ENCODE measurements at places on chromosomes 4 and X. TPM values are rescaled to one million over a fixed set of nuclear protein-coding genes. Genes with fewer than 3 reads are reported as not detected.

GRCh38 chr4:140611854-140612253, 43.1 kb upstream of the UCP1 start:
- no peak for DNase-seq

The BEND2 gene
- total RNA-seq, result not detected

DNA sequence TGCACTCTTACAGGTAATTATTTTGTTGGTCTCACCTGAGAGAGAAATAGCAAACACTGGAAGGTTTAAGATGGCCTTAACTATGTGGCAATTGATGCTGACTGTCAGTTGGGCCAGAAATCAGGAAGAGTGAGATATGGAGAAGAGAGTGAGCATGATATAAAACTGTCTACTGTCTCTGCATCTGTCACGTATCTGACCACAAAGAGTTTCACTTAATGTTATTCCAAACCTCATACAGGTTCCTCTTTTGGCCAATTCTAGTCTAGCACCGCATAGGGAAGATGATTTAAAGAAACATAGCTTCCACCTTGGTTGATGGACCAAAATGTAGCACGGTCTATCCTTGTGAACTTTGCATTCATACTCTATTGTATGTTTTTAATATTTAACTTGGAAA, 381.0 kb upstream of the BOD1L1 start:
- no peak for DNase-seq

The CYSLTR1 gene
- total RNA-seq, result 0.76 TPM

The ANOS1 gene
- 11.3 TPM for total RNA-seq

The SMIM10L2A gene
- total RNA-seq, result 28.7 TPM

The TBX22 gene
- not detected for total RNA-seq

DNA sequence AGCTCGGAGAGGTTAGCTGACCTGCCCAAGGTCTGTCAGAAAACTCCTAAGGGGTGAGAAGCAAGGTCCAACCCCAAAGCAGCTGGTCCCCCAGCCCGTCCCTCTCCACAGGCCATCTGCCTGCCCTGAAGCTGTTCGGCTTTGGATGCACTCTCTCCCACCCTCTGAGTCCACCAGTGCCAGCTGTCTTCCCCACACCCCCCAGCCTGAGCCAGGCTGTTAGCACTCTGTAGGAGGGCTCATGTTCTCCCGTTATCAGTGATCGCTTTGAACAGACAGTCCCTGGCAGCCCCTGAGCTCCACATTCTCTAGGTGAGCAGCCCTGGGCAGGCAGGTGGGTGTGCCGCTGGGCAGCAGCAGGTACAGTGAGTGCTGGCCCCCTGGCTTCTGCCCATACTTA, 16.0 kb downstream of the ZNF185 start:
- peak; percentile 33 for DNase-seq

- DNase-seq, result no peak
Measured at GRCh38 chr4:131499141-131499873, 1649.8 kb upstream of the PCDH10 start.

- DNase-seq, result no peak
Measured at GRCh38 chrX:132631579-132632232, 142.9 kb upstream of the MBNL3 start.

- no peak for DNase-seq
Measured at GRCh38 chr4:186936496-186937375, 213.1 kb upstream of the FAT1 start.

The CXCL3 gene
- total RNA-seq, result not detected

The ADAMTS3 gene
- 3.6 TPM for total RNA-seq

DNA sequence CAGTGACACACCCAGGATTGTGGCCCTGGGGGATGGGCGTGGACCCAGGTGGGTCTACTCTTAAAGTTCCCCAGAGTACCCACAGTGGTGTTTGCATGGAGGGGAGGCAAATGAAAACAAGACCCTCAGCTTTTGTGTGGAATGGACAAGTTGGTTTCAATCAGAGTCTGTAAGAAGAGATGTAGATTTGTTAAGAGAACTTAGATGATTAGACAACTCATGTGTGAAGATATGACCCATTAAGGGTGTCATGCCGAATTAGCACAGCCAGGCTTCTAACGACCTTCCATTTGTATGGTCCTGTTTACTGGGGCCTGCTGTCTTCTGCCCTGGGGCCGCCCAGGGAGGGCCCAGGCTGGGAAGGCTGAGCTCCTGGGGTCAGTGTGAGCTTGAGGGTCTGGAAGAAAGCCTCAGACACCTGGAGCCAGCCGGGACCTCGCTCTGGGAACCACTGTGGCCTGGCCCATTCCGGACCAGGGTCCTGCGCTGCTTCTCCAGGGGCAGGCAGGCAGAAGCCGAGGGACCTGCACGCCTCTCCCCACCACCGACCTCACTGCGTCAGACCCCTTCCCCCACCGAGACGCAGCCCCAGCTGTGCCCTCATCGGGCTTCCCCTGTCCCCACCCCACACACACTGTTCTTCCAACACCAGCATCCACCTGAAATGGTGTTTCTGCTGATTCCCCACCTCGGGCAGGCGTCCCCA, 20.4 kb downstream of the UVSSA start:
- DNase-seq, result no peak

The PHOX2B gene
- not detected for total RNA-seq

DNA sequence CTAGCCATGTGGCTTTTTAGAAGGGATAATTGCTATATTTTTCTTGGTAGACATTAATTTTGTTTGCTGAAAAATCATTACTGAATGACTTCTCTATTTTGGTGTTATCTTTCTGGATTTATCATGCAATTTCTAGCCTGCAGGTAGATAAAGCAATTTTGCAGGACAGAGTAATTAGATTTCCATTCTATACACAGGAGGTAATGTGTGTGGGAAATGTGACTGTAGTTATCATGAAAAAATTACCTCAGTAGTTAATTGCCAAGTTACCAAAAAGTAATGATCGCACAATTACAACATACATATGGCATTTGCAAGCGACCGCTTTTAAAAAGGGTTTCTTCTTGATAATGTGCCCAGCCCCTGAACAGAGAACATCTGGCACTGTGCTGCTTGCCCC, 66.1 kb downstream of the KIT start:
- DNase-seq, result no peak

GRCh38 chr4:38109370-38109769, 149.2 kb downstream of the PTTG2 start:
- DNase-seq, result no peak

The LGI2 gene
- total RNA-seq, result 8.7 TPM

The LRCH2 gene
- 6.3 TPM for total RNA-seq

- no peak for DNase-seq
Measured at GRCh38 chr4:4585012-4585670, 43.3 kb upstream of the STX18 start.

DNA sequence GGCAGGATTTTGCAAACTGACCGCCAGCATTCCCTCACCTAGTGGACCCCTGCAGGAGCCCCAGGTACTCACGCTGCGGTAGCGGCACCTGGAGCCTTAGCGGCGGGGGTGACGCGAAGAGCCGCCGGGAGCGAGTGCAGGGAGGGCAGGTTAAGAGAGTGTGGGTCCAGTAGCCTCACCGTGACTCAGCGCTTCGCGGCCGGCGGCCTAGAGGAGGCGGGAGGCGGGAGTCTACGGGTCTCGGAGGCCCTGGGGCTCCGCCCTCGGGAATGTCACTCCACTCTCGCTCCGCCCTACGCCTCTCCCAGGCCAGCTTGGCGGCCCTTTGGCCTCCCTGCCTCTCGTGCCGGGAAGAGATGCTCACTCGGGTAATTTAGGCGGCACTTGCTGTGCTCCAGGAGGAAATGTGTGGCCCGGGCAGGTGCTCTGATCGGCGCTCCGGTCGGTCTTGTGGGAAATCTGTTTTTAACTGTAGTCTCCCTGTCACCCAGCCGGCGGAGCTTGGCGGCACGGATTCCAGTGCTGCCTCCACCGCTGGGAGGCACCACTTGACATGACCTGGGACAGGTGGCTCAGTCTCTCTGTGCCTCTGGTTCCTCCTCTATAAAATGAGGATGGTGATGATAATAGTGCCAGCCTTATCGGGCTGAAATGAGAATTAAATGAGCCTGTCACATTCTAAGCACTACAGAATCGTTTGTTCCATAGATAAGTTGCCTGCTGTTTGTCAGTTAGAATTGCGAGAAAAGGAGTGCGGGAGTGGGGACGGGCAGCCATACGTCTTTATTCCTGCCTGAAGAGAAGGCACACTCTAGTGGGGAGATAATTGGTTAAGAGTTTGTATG, at the start of gene PIR:
Gene PIR, minus strand, starts transcription at position 216 of the 845 bp plus-strand sequence. CDS start 2,076 bp downstream, outside the sequence.
- DNase-seq, result peak; percentile 83

- no peak for DNase-seq
Measured at GRCh38 chr4:97238956-97239666, 904.2 kb downstream of the STPG2 start.

DNA sequence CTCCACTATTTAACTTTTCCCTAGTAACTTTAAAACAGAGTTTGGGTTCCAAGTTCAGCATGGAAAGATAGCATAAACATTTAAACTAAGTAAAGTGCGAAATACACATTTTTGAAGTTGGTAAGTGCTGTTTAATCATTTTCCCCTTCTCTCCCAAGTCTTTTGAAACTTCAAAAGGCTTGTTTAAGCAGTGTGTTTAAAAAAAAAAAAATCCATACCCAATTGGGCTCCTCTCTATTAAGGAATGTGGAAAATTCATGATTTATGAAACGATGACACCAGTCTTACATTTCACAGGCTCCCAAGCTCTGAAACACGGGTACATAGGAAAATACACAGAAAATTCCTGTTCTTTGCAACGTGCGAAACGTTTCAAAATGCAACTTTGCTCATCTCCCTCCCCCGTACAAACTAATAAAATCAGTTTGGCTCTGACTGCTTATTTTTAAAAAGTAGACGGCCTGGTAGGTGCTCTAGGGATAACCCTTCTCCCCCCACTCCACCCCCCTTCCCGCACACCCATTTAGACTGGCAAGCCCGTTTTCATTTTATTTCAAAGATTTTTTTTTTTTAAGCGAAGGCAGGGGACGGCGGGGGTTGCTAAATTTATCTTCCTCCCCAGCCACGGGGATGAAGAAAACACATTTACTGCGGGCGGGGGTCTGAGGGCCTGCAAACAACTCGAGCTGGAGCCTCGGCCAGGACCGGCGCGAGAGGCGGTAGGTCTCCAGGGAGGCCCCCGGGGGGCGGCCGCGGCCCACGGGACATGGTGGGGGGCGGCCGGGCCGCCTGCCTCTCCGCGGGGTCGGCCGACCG, 786 bp upstream of the ZFX start:
- DNase-seq, result peak; percentile 10

- no peak for DNase-seq
Measured at GRCh38 chrX:45888518-45888917, 656.7 kb downstream of the ZNF674 start.

The FAAH2 gene
- total RNA-seq, result 2.5 TPM

DNA sequence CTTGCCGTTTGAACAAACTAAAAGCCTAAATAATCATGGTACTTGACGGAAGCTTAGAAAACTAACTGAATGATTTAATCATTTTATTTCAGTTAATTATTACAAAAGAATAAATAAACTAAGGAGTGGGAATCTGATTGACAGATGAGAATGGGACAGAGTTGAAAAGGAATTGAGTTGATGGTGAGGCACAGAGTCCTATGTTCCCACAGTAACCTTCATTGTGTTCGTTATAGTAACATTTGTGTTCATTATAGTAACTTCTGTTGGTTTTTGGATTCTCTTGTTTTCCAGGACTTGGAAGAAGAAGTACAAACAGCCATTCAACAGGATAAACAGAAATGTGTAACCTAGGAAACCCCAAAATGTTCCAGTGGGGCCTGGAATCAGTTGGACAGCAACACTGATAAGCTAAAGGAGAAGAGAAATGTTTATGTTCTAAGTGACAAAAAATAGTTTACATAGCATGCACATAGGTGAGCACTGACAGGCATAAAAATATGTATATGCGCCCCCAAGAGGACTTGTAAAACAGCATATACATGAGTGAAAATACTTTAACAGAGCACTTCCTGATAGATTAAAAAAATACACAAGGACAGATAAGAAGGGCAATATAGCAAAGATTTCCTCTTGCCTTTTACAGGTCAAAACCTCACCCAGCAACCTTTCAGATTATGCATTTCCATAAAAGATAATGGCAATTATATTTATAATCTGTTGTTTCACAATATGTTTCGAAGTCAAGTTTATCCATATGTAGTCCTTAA, 218.6 kb upstream of the HTR2C start:
- no peak for DNase-seq

GRCh38 chrX:482192-482701, 95.5 kb upstream of the PPP2R3B start:
- DNase-seq, result no peak

GRCh38 chr4:14452764-14453163, 549.5 kb upstream of the CPEB2 start:
- no peak for DNase-seq

The ARX gene
- 7.6 TPM for total RNA-seq

The IL13RA1 gene
- 11.5 TPM for total RNA-seq

DNA sequence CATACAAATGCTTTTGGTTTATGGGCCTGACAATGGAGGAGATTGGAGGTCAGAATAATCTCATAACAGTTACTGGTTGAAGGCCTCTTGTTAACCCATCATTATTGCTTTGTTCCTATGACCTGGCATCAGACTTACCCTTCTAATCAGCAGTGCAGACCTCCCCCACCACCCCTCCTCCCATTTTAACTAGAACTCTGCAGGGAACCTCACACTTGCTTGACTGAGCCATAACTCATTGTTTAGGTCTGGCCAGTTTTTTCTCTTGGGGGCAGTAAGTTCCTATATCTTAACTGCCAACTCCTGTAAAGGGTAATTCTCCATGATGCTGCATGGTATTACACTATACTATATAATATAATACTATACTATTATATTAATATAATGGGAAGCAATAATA, 609.3 kb downstream of the IL1RAPL1 start:
- DNase-seq, result no peak

The TCEAL2 gene
- 137 TPM for total RNA-seq

DNA sequence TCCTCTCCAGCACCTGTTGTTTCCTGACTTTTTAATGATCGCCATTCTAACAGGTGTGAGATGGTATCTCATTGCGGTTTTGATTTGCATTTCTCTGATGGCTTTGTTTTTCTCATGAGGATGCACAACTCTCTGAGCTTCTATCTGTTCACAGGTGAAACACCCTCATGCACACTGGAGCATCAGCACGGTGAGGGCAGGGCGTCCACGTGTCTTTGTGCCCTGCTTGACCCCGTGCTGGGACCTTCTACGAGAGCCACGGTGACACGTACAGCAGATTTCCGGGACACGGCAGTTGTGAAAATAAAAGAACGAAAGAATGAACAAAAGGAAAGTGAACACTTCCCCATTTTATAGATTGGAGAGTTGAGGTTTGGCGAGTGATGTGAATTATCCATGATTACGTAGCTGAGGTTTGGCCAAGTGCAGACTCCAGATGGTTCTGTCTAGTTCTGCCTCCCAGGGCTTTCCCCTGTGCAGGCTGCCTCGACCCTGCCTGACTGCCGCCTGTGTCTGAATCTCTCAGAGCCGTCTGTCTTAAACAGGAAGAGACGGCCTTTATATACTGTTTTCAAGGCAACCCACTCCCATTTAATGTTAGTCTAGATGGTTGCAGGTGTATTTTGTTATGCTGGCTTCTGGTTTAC, 67.8 kb upstream of the SORBS2 start:
- DNase-seq, result no peak

The HTRA3 gene
- total RNA-seq, result 0.38 TPM

The CPE gene
- 817 TPM for total RNA-seq

- no peak for DNase-seq
Measured at GRCh38 chrX:46572340-46572936, 1.1 kb upstream of the CHST7 start.

The IBSP gene
- total RNA-seq, result 0.30 TPM

Measured in dorsolateral prefrontal cortex (tissue), 122 donors.